Ascending aorta (tissue), 2 donors: ENCODE measurements at places on chromosomes 1 and 21. TPM values are rescaled to one million over a fixed set of nuclear protein-coding genes. Genes with fewer than 3 reads are reported as not detected.

Gene ARV1
- total RNA-seq: 9.7 TPM

Gene ILDR2
- total RNA-seq: not detected

Gene KHDC4
- 101 TPM for total RNA-seq

Gene GBP1
- total RNA-seq: 59.7 TPM

Gene RERE
- 64.6 TPM for total RNA-seq

Gene KCNE1
- 5.7 TPM for total RNA-seq

Gene GLIS1
- not detected for total RNA-seq

Gene CD5L
- not detected for total RNA-seq

Gene CD247
- 3.7 TPM for total RNA-seq

Gene CACHD1
- 4.3 TPM for total RNA-seq

Gene TMEM79
- not detected for total RNA-seq

Gene HYI
- 56.4 TPM for total RNA-seq

Gene WDR64
- not detected for total RNA-seq

Gene OR14K1
- not detected for total RNA-seq

Gene CYP4A11
- total RNA-seq: not detected

Gene MSH4
- not detected for total RNA-seq

Gene ZSWIM5
- 1.2 TPM for total RNA-seq

Gene DNASE2B
- total RNA-seq: not detected

Gene FALEC
- total RNA-seq: not detected

Gene CSMD2
- total RNA-seq: 10.9 TPM
